ENCODE measurements at places on chromosomes 4 and X. TPM values are rescaled to one million over a fixed set of nuclear protein-coding genes. Genes with fewer than 3 reads are reported as not detected.

DNA sequence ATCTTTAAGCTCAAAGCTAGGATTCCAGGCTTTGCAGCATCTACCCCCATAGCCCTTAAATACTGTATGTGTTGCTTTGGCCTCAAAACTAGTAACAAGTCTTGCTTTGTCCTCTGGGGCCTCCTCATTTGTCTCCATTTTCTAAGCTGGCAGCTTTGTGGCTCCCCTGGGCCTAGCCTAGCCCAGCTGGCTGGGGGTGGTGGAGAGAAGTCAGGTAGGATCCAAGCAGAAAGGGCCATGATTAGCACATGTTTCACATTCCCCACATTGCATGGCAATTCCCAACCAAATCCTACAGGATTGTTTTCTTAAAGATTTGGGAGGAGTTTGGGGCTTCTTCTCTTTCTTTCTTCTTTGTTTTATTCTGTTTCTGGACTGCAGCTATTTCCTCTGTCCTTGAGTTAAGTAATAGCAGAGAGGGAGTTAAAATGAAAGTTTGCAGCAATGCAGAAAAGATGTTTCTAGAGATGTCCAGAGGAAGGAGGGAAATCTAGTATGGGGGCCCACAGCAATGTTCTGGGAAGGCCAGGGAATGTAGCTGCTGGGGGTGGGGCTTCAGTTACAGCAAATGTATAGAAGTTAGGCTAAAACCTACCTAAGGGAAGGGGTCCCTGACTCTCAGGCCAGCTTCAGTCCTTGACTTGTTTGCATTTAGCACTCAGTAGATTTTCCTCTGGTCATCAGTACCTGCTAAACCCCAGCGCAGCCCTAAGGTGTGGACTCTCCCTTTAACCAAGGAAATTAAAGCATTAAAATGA lies 92.1 kb downstream of the SHROOM4 start:
- DNase-seq, result no peak

DNA sequence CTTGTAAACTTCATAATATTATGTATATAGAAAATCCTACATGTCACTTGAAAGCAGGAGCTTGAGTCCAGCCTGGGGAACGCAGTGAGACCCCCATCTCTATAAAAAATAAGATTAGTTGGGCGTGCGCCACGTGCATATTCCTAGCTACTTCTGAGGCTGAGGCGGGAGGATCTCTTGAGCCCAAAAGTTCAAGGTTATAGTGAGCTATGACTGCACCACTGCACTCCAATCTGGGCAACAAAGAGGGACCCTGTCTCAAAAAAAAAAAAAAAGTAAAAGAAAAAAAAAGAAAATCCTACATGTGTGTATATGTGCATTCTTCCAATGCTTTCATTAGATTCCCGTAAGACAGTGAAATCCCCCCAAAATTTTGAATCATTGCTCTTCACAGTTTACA lies 1.7 kb downstream of the SEC31A start:
- DNase-seq, result no peak

GRCh38 chrX:42824541-42824940 lies 46.6 kb upstream of the PPP1R2C start:
- no peak for DNase-seq

DNA sequence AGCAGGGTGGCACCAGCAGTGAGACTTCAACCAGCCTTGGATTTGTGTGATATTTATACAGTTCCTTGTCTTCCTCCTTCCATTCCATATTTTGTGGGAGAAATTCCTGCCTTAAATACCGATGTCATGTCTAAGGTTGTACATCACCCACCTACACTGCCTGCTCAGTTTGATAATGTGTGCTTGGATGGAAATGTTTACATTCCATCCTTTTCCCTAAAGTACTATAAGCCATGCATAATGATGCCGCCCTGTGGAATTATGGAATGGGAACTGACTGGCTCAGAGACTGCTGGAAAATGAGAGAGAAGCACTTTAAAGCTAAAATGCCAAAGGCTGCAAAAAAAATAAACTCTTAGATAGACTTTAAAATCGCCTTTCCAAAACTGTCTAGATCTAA lies 11.3 kb upstream of the GLUD2 start:
- no peak for DNase-seq

GRCh38 chr4:15585331-15585730 lies 69.8 kb downstream of the FBXL5 start:
- no peak for DNase-seq

FMR1NB gene
- not detected for total RNA-seq

GRCh38 chr4:1732911-1733310 lies 11.6 kb downstream of the TACC3 start:
- DNase-seq, result no peak

SMPX gene
- 2.9 TPM for total RNA-seq

DNA sequence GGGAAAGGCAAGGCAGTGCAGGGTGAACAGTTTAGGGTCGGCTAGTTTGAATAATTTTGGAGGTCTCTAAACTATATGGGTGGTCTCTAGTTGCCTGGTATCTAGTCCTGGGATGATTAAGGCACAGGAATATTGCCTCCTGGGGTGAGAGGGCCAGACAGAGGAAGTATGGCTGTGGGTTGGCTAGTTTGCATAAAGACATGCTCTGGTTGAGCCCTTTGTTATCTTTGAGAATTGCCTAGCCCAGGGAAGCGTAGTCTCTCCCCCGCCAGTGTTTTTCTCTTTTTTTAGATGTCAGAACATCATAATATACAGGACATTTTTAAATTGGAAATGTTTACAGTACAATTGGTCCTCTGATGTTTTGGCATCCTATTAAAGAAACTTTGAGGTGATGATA lies 163.5 kb downstream of the PWWP3B start:
- DNase-seq, result no peak

UGT2A1 gene
- not detected for total RNA-seq

IL13RA1 gene
- 33.4 TPM for total RNA-seq

GATA1 gene
- not detected for total RNA-seq

DNA sequence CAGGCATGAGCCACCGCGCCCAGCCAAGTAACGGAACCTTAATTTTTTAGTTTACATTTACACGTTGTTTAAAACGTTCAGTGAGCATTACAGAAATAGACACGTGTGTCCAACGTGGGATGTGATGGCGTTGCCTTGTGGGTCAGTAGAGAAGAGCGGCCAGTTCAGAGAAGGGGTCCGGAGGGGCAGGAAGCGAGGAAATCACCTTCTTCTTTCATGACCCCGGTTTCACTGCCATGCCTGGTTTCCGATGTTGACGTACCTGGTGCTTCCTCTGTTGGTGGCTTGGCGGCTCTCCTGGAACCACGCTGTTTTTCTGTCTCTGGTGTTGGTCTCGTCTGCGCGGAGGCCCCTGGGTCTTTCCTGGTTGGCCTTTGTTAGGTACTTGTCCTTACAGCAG lies 42.8 kb downstream of the PCGF3 start:
- no peak for DNase-seq

MAGED4 gene
- not detected for total RNA-seq

- no peak for DNase-seq
These were observed 122.8 kb downstream of the SLC10A7 start for GRCh38 chr4:146398896-146399445.

NLRP2B gene
- total RNA-seq, result not detected

PAGE2B gene
- total RNA-seq, result not detected

PABPC1L2B gene
- total RNA-seq, result not detected

Data from Caco-2 (cell line).